ENCODE measurements at places on chromosomes 6 and 20.

DNA sequence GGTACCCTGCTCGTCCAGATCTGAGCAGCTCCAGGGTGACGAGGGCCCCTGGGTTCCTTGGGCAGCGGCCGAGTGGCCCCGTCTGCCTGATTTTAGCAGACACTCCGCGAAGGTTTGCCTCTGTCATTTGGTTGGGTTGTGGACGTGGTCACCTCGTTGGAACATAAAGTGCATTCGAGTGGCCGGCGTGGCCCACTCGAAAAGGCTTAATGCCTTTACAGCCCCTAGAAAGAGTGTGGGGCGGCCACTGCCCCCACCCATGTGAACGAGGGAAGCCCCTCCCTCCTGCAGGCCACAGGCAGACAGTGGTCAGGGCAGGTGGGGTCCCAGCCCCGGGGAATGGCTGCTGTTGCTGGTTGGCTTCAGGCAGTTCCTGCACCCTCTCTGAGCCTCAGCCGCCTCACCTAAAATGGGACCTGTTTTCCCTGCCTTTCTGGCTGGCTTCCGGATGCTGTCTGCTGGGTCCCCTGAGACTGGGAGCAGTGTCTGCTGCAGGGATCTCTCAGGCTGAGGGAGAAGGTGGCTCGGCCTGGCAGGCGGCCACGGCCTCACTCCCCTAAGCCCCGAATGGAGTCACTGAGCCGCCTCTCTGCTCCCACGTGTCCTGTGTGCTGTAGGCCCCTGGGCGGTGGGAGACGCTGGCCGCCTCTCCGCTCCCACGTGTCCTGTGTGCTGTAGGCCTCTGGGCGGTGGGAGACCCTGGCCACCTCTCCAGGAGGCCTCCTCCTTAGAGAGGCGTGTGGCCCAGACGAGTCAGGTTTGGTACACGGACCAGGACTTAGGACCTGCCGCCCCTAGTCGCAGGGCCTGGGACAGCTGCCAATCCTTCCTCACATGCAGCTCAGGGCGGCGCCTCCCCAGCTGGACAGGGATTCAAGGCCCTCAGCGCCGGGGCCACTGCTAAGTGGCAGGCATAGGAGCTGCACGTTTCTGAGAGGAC, 233.0 kb downstream of the ERMARD start:
- no peak for DNase-seq

- DNase-seq = no peak
Observed at GRCh38 chr6:140713495-140713894, 1339.0 kb upstream of the CITED2 start.

- DNase-seq = no peak
Observed at GRCh38 chr6:87161299-87161698, 5.9 kb downstream of the ZNF292 start.

DNA sequence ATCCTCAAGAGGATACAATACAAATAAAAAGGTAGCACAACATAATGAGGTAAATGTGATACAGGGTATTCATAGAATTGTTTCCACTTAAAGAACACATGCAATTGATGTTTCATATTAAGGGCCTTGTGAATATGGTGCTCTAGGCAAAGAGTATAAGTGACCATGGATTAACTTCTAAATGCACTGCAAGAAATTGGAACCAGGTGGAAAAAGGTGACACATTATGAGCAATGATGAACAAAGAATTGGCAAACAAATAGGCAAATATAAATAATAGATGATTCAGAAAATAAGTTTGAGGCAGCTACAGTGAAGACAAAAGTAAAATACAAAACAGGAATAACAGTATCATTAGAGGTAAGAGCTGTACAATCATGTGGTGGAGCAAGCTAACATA, 192.0 kb downstream of the GRIK2 start:
- no peak for DNase-seq

DNA sequence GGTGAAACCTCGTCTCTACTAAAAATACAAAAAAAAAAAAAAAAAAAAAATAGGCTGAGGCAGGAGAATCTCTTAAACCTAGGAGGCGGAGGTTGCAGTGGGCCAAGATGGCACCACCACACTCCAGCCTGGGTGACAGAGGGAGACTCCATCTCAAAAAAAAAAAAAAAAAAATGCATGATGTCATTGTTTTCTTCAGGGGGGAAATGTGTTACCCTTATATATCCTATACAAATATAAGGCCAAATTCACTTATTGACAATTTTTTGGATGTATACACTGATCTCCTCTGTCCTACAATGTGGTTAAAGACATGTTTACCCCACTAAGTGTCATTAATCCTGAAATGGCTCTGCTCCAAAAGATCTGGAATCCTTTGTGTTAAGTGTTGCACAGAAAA, 73.1 kb downstream of the TPBG start:
- DNase-seq = no peak

DNA sequence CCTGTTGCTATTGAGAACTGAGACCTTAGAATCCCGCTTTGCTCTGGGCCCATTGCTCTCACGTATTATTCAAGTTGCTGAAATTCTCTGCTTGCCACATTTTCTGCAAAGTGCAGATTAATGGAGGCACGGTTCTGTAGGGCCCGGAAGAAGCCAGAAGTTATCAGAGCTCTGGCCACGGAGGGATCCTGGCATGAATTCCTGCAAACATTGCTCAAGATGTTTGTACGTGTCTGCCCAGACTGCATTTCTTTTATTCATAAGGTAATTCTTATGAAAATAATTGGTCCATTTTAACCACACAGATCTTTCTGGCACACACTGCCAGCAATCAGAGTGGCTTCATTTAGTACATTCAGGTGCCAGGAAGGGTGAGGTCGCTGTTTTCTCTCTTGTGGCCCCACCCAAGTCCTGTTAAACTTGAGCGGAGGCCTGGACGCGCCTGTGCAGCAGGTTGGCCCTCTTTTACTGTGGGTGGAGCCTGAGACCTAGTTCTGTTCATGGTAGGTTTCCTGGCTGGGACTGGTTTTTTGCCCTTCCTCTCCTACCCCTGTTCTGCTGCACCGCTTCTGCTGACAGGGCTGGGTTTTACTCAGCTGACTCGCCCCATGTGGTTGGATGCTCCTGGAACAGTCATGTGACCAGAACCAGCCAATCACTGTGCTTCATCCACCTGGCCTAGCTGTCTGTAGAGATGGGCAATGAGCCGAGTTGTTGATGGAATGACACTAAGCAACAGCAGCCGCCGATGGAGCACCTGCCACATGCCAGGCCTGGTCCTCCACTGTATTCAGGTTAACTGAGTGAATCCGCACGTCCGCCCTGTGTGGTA, 230.2 kb downstream of the CDH4 start:
- DNase-seq = no peak

DNA sequence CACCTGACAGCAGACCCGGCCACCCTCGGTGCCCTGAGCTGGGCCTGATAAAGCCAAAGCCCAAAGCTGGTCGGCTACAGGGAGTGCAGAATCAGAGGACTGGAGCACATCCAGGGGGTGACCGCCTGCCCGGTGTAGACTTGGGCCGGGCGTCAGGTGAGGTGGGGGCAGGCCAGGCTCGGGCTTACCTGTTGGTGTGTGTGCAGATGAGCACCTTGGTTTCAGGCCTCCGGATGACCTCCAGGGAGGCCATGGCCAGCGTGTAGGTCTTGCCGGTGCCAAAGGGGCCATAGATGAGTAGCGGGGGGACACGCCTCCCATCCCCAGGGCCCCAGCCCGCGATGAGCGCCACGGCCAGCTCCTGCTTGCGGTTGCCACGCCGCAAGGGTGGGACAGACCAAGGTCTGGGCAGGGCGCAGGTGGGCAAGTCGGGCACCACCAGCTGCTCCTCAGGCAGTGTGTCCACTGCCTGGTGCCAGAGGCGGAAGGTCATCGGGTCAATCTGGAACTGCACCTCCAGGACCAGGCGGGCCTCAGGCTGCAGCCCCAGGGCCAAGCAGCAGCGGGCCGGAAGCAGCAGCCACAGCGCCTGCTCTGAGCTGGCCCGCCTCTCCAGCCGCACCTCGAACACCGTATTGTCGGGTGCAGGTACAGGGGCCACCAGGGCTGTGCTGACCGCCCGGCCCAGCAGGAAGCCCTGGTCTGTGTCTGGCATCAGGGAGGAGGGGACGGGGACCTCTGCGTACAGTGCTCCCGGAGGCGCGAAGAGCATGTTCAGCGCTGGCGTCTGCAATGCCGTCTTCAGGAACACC, 5.7 kb downstream of the HELZ2 start:
- DNase-seq = no peak

- DNase-seq = no peak
Observed at GRCh38 chr20:51854921-51855320, 52.6 kb upstream of the SALL4 start.

DNA sequence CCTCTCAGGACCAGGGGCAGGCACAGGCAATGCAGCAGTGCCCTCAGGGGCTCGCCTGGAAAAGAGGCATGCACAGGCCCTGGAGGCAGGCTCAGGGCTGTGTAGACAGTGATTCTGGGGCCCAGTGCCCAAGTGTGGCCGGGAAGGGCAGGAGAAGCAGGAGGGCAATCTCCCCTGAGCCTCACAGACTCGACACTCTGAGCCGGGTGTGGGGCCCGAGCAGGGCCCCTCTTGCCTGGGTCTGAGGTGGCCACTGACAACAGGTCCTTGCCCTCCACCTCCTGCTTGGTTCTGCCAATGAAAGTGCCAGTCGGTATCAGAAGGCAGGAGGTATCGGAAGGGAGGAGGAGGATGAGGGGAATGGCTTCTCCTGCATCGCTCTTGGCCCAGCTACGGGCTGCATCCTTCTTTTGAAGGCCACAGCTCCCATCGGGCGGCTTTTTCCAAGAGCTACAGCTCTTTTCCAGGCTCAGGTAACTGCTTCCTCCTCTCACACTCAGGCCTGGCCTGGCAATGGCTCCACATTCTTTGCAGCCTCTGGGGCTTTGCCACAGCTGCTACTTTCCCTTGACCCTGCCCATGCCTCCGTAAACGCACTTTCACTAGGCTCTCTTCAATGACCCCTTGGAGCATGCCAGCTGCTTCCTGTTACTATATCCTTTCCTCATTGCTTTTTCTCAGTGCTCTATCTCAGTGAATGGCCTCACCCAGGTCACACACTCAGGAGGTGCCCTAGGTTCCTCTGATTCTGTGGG, 24.5 kb downstream of the GABRR2 start:
- DNase-seq = no peak
